ENCODE measurements at places on chromosomes 5 and 9.

- no peak for DNase-seq
Measured at GRCh38 chr5:15600035-15600434, 100.1 kb downstream of the FBXL7 start.

- no peak for DNase-seq
Measured at GRCh38 chr9:95065224-95065623, 252.3 kb downstream of the FANCC start.

DNA sequence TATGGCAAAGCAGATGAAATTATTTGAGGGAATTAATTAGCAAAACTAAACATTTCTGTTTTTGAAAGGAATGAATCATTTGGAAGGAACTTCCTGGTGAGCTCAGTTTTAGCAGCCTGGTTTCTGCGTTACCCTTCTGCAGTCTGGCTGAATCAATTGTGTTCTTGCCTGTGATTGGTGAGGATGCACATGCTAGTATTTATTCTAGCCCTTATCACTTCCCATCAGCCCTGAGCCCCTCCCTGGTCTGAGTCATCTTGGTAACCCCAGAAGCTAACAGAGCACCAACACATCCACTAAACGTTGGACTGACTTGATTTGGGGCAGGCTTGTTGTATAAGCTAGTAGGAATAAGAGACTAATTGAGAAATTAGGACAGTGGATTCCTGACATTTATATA, 6.6 kb downstream of the TJP2 start:
- no peak for DNase-seq

DNA sequence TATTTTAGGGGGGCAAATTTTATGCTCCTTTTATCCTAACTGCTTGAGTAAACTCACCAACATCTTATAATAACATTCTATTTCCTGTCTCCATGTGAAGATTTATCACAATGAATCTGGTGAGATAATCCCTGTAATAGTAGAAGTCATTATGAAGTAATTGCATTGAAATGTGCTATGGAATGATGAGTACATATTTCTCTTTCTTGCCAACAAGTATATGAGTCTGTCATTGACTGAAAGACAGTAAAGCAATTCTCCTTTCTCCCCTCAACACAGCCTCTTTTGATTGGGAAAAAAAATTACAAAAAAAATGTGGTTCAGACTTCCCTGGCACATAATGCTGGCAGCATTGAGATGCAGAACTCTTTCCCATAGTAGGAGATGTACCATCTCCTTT, 459.2 kb upstream of the RGMB start:
- DNase-seq: no peak

- DNase-seq: no peak
Measured at GRCh38 chr9:100911273-100911672, 117.3 kb upstream of the PLPPR1 start.

- no peak for DNase-seq
Measured at GRCh38 chr5:83331842-83332241, 139.7 kb upstream of the VCAN start.

GRCh38 chr5:66963559-66963971, 233.0 kb downstream of the CD180 start:
- no peak for DNase-seq

- DNase-seq: no peak
Measured at GRCh38 chr9:79492092-79493009, 79.4 kb upstream of the TLE4 start.

DNA sequence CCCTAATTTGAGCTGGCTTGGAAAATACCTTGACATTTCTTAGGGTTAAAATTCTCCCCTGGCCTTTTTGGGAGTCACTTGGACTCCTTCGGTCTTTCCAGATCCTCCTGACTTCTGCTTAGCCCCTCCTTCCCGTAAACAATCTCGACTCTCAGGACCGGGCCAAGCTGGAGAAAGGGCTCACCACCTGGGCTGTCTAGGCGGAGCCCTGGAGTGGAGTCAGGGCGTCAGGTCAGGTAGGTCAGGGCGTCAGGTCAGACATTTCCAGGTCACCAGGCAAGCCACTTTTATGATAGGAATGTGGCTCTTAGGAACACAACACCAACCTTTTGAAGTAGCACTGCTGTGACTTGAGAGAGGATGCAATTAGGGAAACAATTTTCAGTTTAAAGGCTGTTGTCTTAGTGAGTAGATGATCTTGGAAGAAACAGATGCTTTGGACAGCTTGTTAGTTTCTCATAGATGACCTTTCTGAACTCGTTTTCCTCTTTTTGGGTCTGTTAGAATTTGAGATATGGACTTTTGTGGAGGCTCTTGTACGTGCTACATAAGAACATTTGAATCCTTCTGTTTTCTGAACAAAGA, 12.8 kb downstream of the OSTF1 start:
- DNase-seq: no peak

- no peak for DNase-seq
Measured at GRCh38 chr9:20408513-20408912, 213.8 kb downstream of the MLLT3 start.

DNA sequence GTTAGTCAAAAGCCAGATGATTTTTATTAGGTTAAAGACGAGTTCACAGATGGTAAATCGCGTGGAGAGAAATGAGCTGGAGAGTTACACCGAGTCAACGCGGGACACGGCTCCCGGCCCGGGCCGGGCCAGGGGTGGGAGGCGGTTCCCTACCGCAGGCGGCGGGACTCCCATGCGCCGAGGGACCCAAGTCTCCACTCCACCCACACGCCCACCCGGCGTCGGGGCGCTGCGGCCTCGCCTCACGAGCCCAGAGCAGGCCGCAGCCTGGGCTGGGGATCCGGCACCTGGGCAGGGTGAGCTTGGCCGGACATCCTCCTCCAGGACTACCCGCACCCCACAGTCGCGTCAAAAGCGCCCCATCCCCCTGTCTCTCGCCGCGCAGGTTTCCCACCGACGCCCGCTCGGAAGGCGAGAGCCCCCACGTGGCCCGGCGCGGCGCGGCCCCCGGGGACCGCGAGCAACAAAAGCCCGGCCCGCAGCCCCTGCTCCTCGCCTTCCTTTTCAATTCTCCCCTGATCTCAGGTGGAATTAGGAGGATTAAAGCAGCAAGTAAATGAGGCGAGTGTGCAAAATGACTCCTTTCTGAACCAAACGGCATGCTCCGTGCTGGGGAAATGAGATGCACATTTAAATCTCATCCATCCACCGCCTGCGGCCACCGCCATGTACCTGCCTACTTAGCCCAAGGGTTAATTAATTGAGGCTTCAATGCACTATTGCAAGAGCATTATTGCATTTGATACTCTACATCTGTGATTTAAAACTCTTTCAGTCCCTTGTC, 196.5 kb upstream of the TBCA start:
- no peak for DNase-seq

GRCh38 chr5:21711866-21712758, 1141.0 kb downstream of the CDH12 start:
- no peak for DNase-seq

GRCh38 chr9:106619211-106619610, 243.8 kb upstream of the ZNF462 start:
- no peak for DNase-seq

DNA sequence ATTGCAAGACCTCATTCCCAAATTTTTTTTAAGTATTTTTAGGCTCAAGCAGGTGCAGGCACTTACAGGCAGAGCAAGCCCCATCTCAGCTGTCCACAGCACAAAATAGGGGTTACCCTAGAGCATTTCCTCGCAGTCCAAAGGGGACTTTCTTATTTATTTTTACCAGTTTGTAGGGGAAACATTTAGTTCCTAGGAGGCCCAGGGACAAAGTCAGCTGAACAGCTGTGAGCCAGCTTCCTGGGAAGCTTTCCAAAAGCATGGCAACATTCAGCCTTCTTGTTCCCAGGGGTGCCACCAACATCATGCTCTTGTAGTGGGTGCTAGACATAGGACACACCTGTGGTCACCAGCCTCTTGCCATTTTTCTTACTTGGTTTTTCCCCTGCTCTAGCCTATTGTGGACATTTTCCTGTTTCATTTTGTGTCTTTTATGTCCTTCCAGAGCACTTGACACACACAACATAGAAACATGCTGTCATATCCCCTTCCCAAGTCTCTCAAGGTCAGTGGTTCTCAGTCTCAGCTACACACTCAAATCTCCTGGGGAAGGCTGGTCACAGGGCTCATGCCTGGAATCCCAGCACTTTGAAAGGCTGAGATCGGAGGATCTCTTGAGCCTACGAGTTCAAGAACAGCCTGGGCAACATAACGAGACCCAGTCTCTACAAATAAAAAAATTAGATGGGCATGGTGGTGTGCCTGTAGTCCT, 38.2 kb downstream of the HAVCR1 start:
- no peak for DNase-seq

- DNase-seq: no peak
Measured at GRCh38 chr5:113680534-113680933, 167.0 kb downstream of the YTHDC2 start.

DNA sequence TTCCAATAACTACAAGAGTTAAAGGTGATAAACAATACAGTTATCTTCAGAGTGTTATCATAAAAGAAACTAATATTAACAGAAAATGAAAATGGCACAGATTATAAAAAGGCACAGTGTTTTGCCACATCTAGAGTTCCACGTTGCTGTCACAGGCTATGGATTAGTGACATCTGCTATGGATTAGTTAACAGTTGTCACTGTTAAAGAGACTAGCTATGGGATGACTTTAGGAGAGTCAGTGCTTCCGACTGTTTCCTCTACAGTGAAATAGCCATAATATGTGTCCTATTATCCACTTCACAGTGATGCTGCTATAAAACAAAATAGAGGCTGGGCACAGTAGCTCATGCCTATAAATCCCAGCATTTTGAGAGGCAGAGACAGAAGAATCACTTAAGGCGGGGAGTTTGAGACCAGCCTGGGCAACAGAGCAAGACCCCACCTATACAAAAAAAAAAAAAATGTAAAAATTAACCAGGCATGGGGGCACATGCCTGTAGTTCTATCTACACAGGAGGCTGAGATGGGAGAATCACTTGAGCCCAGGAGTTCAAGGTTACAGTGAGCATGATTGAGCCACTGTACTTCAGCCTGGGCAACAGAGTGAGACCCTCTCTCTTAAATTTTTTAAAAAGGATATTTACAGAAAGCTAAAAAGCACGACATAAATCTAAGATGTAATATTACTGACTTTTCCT, 19.7 kb downstream of the MAPKAP1 start:
- DNase-seq: no peak

DNA sequence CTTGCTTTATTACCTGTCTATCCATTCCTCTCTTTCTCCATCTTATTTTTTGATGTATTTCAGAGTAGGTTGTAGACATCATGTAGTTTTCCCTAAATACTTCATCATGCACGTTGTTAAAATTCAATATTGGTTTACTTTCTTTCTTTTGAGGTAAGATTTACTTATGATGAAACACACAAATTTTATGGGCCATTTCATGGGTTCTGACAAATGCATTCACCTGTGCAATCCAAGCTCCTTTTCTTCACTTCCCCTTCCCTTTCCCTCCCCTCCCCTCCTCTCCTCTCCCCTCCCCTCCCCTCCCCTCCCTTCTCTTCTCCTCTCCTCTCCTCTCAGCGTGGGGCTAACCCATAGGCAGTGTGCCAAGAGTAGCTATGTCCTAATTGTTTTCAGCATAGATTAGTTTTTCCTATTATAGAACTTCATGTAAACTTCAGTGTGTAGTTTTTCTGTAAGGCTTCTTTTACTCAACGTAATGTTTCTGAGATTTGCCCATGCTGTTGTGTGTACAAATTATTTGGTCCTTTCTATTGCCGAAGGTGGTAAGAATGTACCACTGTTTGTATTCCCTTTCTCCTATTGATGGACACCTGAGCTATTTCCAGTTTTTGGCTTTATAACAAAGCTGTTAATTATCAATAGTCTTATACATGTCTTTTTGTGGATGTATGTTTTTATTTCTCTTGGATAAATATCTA, 92.9 kb upstream of the CLINT1 start:
- DNase-seq: no peak

DNA sequence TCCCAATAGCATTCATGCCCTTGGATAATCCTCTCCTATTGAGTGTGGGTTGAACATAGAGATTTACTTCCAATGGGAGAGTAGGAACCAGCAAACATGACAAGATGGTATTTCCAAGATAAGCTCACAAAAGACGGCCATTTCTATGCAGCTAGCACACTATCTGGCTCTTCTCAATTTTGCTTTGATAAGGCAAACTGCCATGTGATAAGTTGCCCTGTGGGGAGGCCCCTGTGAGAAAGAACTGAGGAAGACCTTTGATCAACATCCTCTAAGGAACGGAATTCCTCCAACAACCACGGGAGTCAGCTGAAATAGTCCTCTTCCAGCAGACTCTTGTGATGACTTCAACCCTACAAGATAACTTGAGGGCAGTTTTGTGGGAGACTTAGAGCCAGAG, 211.9 kb upstream of the TRPM3 start:
- DNase-seq: no peak

DNA sequence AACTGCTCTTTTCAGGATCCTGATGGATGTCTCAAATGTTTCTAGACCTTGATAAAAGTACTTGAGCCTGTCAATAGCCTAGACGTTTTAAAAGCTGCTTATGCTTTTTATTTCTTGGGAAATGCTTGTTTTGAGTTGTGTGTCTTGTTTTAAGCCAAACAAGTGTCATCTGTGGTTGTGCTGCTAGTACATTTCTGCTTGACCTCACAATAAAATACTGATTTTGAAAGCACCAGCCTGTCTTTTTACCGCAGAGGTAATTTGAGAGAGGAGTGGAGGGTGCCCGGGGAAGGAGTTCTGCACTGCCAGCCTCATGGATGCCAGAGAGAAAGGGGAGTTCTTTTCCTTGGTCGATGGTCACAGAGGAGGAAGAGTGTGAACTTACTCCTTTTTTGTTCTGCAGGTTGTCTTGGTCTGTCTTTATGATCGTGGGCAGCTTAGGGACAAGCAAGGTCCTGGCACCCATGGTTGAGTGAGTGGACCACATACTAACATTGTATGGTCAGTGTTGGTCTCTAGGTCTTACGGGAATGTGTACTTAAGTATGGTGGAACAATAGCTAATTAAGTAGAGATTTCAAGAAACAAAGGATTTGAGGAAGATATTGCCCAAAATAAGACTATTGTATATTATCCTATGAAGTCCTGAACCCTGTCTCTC, 61.0 kb downstream of the TRIO start:
- DNase-seq: no peak

- no peak for DNase-seq
Measured at GRCh38 chr5:174698156-174698555, 26.2 kb upstream of the MSX2 start.

GRCh38 chr5:109028608-109029299, 281.1 kb downstream of the FER start:
- DNase-seq: no peak

- no peak for DNase-seq
Measured at GRCh38 chr9:14031060-14031414, 282.9 kb downstream of the NFIB start.

DNA sequence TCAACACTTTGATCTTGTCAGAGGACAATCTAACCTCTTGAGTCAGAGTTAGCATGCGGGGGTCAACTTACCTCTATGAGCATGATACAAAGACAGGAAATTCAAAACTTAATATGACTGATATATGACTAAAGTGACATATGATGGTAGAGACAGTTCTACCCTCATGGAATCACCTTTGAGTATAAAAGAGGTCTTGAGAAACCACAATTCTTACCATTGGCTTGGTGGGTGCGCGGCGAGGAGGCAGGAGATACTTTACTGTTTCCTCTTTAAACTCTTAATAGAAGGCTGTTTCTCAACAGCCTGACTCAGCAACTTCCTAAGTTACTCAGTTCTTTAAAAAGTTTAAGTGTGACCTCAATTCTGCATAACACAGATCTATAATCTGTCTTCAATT, 372.8 kb downstream of the KIAA0825 start:
- DNase-seq: no peak

Measured in cortex of kidney (tissue), 1 donor.